Astrocyte of the cerebellum (primary cell): ENCODE measurements at places on chromosomes 12 and 14.

- no peak for DNase-seq
These were observed 258.6 kb downstream of the KTN1 start for GRCh38 chr14:55838529-55839052.

- no peak for DNase-seq
These were observed 419.8 kb downstream of the RGS6 start for GRCh38 chr14:72352012-72352411.

- DNase-seq: no peak
These were observed 5.7 kb downstream of the TPCN1 start for GRCh38 chr12:113226696-113227568.

- no peak for DNase-seq
These were observed 5.2 kb downstream of the MYBPC1 start for GRCh38 chr12:101599771-101600484.

- no peak for DNase-seq
These were observed 26.2 kb downstream of the NKX2-8 start for GRCh38 chr14:36555998-36556743.

GRCh38 chr12:110578694-110579534, 4.2 kb downstream of the PPTC7 start:
- no peak for DNase-seq

GRCh38 chr12:122977153-122977552, 2.1 kb downstream of the OGFOD2 start:
- DNase-seq: no peak

- DNase-seq: no peak
These were observed 264.6 kb downstream of the ADGRD1 start for GRCh38 chr12:131218026-131218922.

DNA sequence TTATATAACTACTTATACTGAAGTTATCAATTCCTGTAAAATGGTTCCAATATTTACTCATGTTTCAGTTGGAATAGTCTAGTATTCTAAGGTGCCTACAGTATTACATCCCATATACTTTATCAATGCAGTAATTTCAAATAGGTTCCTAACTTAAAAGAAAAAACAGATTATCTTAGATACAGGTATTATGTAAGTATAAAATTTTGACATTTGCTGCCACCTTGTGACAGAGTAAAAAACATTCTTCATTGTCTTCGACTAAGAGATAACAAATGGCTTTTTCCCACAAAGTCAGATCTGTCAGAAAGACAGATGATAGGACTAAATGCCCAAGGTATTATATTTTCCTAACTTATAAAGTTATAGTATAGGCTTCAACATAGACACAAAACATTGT, 78.7 kb downstream of the TXNDC16 start:
- DNase-seq: peak; percentile 42

GRCh38 chr14:89792489-89793366, 161.8 kb downstream of the EFCAB11 start:
- no peak for DNase-seq

GRCh38 chr14:59356767-59357166, 108.4 kb downstream of the GPR135 start:
- DNase-seq: no peak

- DNase-seq: no peak
These were observed at the start of gene GUCY2C for GRCh38 chr12:14696265-14696741. Gene GUCY2C (minus strand): TSS chr12:14696599. CDS start chr12:14696448, 151 bp downstream.

DNA sequence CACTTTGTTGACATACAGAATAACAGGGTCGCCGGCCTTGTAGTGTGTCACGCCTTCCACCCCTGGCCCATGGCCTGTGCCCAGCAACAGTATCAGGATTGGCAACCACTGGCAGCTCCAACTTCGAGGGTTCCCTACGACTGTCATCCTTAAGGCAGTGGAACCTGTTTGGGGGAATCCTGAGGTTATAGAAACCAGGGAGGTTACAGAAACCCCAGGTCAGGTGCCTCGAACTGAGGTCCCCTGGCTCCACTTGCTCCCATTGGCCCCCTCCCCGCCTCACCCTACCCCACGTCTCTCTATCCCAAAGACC, 412 bp downstream of the TM9SF1 start:
- DNase-seq: no peak

GRCh38 chr14:105666420-105666819, 140.0 kb downstream of the TMEM121 start:
- no peak for DNase-seq

GRCh38 chr12:46343118-46343852, 29.3 kb downstream of the SLC38A2 start:
- no peak for DNase-seq

DNA sequence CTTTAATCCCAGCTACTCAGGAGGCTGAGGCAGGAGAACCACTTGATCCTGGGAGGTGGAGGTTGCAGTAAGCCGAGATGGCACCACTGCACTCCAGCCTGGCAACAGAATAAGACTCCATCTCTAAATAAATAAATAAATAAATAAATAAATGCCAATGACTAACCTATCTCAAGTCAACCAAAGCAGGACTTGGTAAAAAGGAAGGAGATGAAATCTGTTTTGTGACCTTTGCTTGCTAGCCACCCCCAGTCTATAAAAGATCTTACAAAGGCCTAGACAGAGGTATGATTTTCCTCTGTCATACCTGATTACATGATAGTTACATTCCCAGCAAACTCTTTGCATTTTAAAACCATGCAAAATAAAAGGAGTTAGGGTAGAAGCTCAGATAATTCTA, 13.5 kb upstream of the METTL17 start:
- DNase-seq: no peak

DNA sequence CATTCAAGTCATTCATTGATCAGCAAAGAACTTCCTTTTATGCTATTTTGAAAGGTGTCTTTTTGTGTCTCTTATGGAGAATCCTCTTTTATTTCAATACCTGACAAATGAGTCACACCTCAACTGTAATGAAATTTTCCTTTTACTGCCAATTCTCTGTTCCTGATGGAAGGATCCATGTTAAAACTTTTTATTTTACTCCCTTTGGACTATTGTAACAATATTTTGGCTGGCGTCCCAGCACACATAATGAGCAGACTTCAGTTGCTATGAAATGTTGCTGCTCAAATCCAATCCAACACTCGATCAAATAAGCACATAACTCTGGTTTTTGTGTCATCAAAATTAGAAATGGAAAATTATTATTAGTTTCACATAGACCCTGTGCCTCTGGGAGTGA, 21.9 kb upstream of the SLC15A5 start:
- DNase-seq: peak; percentile 9
